Activated T-cell treated with anti-CD3 and anti-CD28 coated beads, Interleukin-2, amount 50 U/mL, for 24 hours (primary cell): ENCODE measurements at places on chromosomes 7 and 10.

GRCh38 chr7:152602962-152603361 lies 73.0 kb downstream of the XRCC2 start:
- no peak for DNase-seq

DNA sequence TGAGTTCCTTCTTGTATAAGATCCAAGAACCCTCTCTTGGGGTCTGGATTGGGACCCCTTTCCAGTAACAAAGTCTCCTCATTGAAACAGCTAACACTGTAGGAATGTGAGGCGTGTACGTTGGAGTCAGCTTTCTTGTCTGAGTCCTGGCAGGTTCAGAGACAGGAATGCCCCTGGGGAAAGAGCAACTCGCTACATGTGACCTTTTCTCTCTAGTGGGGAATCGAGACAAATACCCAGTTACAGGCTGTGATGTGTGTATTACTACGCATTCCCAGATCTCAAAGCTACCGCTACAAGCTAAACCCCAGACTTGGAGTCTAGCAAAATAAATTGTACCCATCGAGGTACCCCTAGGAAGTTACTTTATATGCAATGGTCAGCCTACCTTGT lies 85.6 kb upstream of the FRMD4A start:
- DNase-seq = no peak

GRCh38 chr7:64266341-64266919 lies 38.2 kb downstream of the ZNF679 start:
- no peak for DNase-seq

GRCh38 chr10:26780106-26780792 lies 80.5 kb downstream of the ABI1 start:
- DNase-seq = no peak

DNA sequence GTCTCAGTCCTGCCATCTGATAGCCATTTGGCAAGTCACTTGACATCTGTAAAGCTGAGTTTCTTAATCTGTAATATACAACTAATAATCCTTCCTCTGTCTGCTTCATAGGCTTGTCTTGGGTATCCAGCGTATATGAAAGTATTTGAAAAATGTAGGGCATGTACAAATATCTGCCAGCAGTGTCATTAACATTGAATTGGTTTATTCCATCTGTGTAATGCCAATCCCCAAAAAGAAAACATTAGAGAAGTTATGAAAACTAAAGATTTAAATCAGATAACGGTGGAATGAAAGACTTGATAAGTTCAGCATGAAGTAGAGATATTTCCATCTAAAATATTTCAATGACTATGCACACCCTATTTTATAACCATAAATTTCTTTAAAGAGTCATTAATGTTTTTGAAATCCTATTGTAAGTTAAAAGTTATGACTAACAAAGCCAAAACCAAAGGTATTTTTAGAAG lies 9.8 kb upstream of the RTKN2 start:
- no peak for DNase-seq

GRCh38 chr7:30932562-30932961 lies 20.9 kb downstream of the AQP1 start:
- peak; percentile 12 for DNase-seq

GRCh38 chr7:80312139-80312661 lies 177.6 kb downstream of the GNAI1 start:
- DNase-seq = no peak

DNA sequence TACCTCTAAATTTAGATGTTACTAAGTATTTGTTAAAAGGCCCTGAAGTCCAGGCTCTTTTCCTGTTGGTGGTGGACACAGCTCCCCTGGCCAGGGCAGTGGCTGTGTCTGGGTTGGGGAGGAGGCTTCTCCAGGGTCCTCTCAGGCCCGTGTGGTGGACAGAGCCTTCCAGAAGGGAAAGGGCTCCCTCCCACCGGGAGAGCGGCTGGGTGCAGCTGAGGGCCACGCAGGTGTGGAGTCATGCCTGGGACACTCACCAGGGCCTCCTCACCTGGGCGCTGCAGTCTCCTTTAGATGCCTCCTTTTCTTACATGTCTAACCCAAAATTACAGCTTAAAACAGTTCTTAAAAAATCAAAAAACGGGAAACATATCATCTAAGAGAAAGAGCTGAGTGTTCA lies 128.2 kb upstream of the TCERG1L start:
- DNase-seq = no peak

- DNase-seq = no peak
These were observed 501.6 kb downstream of the GALNT17 start for GRCh38 chr7:71633551-71634008.

- DNase-seq = no peak
These were observed at the start of gene ARHGAP21 for GRCh38 chr10:24723788-24724380. Gene ARHGAP21 (minus strand): TSS chr10:24723887. CDS start chr10:24721899, 1,988 bp downstream.

DNA sequence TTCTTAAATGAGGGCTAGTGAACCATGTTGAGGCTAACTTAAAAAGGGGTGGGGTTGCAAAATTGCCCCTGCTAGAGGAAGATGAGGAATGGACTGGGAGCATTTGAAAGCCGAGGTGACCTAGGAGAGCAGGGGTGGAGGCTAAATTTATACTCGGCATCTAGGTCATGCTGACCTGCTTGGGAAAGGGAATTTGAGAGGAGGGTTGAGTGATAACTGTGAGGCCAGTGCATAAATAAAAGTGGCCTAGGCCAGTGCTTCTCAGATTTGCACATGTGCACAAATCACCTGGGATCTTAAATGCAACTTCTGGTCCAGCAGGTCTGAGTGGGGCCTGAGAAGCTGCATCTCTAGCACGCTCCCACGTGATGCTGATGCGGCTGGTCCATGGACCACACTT lies 70.4 kb downstream of the CDK1 start:
- DNase-seq = no peak

DNA sequence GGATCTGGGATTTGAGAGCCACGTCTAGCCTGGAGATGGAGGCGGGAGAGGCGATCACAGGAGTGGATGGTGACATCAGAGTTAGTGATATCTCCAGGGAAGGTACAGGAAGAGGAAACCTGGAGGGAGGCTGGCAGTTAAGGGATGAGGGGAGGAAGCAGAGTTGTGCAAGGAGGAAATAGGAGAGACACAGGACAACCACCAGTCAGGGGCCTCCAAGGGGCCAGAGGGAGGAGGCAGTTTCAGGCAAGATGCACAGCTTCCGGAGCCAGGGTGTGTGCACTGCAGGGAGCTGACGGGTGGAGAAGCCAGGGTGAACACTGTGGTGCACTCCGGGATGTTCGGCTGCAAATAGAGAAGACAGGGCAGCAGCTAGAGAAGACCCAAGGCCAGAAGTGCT lies 141.2 kb downstream of the GLI3 start:
- DNase-seq = no peak

DNA sequence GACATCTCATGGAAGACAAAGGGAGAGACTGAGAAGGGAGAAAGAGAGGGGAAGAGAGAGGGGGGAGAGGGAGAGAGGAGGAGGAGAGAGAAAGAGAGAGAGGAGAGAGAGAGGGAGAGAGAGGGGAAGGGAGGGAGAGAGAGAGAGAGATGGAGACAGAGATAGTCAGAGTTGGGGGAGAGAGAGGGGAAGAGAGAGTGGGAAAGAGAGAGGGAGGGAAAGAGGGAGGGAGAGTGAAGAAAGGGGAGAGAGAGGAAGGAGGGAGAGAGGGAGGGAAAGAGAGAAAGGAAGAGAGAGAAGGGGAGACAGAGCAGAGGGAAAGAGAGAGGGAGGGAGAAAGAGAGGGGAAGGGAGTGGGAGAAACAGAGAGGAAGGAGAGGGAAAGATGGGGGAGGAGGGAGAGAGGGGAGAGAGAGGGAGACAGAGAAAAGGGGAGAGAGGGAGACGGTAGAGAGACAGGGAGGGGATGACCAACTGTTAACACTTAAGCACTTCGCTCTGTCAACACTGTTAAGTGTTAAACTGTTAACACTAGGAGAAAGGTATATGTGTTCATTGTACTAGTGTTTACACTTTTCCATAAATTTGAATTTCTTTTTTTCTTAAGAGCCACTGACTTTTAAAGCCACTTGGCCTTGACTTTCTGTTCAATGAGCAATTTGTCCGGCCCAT lies 21.8 kb upstream of the SDK1 start:
- DNase-seq = no peak

DNA sequence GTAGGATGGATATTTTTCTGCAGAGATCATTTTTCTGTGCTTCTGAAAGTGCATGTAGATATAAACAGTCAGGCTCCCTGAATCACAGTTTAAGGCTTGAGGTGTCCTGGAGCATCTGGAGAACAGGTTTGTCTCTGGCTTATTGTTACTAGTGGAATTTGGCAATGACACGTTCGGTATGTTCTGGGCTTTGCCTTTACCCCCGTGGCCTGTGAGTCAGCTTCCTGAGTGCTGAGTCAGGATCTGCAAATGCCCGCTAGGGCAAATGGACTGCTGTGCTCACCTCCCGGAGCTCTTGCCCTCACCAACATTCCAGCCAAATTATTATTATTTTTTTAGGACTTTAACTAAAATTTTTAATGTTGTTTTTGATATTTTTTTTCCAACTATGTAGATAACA lies 192.5 kb upstream of the PRSS1 start:
- DNase-seq = no peak

DNA sequence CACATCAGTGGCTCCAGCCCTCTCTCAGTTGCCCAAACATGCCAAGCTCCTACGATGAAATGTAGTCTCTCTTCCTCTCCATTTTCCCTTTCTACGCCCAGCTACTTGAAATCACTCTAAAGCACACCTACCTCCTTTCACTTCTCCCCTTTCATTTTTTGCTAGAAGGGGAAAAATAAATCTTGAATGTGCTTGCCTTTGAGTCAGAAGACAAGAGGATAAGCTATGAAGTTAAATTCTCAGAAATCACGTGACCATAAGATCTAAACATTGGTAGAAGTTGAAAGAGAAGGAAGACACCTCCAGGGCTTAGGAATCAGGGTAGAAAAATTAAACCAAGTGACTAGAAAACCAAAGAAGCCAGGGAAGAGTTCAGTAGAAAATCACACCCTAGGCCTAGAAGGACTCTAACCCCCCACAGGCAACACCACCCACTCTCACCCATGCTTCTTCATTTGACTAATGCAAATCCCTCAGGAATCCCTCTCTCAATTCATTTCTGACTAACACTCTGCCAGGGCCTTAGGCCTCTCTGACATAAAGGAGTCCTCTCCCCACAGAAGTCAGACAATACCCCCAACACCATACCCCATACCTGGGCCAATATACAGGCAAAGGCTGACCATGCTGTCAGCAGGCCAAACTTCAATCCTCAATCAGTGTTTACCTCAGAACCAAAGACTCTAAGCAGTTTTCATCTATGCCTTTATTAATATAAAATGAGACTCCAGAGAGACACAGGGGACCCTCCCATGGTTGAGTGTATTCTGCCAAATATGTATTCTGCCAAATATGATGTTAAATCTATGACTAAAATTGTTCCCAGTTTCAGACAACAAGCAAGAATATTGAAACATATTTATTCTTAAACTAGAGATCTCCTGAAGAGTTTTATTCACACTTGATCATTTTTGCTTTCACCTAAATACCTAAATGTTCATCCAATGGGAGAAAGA lies 84.8 kb downstream of the ELMO1 start:
- no peak for DNase-seq

DNA sequence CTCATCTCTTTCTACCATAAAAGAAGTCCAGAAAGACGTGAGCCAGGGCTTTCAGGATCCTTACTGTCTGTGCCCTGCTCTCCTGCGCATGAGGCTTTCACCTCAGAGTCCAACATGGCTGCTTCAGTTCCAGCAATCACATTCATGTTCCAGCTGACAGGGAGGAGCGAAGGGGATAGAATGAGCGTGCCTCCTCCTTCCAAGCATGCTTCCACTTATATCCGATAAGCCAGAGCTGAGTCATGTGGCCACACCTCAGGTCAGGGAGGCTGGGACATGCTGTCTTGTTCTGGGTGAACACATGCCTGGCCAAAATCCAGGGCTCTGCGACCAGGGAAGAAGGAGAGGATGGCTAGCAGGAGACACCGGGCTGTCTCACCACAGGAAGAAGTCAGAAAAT lies 248.2 kb downstream of the SKAP2 start:
- DNase-seq = no peak

DNA sequence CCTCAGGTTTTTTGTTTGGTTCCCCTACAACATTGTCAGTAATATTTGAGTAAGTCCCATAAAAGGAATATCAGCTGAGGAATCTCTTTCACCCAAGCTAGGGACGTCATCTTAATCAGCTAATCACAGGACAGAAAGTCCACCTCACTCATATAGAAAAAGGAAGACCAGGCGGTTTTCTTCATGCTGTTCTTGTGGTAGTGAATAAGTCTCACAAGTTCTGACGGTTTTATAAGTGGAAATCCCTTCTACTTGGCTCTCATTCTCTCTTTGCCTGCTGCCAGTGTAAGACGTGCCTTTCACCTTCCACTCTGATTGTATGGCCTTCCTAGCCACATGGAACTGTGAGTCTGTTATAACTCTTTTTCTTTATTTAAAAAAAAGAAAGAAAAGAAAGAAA lies 308.1 kb upstream of the PFKP start:
- no peak for DNase-seq

DNA sequence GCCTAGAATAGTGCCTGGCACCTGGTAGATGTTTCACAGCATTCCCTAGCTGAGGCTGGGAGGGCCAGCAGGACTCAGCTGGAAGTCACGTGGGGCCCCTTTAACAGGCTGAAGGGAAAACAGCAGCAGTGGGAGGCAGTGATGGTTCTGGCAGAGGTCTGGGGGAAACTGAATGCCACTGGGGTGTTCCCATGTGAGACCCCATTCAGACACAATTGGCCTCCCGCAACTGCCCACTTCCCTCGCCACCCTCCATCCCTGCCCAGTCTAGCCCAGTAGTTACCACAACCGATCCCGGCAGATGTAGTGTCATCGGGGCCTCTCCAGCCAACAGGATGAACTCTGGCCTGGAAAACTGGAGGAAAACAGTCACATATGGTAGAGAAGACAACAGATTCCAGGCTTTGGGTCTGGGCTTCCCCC lies 38.3 kb downstream of the FRMPD2 start:
- DNase-seq = no peak

GRCh38 chr7:149764481-149765398 lies 8.6 kb downstream of the ZNF467 start:
- no peak for DNase-seq

GRCh38 chr7:35780070-35780469 lies 20.8 kb upstream of the SEPTIN7 start:
- no peak for DNase-seq

GRCh38 chr7:47771336-47771989 lies 176.8 kb downstream of the PKD1L1 start:
- DNase-seq = no peak

DNA sequence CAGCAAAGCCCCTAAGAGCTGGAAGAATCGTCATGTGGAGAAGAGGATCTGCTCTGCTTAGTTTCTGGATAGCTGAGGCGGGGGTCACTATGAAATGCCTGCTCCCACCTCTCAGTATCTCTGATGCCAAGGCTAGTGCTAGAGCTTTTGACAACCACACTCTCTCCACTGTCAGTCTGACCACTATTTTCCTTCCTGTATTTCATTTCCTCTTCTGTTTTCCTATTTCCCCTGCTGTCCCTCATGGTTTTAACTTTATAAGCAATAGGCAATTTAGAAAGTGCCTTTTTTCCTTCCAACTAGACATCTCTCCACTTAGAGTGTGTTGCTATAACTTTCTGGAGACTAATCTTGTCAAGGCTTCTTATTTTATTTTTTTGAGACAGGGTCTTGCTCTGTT lies 23.6 kb downstream of the C7orf57 start:
- DNase-seq = no peak

DNA sequence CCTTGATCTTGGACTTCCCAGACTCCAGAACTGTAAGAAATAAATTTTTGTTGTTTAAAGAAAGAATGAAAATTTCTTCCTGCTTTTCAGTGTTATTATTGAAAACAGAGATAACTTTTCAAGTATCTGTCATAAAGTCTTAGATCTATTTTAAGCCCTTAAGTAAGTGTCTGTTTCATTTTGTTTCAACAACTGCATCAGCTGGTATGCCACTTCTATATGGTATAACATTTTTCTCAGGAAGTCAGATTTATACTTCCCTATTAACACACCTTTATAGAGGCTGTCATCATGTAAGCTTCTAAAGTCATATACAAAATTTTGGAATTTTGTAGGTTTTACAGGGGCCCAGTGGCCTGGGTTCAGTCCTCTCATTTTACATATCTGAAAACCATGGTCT lies 24.4 kb downstream of the RALA start:
- DNase-seq = no peak
